ENCODE measurements at places on chromosomes 16 and 17.

DNA sequence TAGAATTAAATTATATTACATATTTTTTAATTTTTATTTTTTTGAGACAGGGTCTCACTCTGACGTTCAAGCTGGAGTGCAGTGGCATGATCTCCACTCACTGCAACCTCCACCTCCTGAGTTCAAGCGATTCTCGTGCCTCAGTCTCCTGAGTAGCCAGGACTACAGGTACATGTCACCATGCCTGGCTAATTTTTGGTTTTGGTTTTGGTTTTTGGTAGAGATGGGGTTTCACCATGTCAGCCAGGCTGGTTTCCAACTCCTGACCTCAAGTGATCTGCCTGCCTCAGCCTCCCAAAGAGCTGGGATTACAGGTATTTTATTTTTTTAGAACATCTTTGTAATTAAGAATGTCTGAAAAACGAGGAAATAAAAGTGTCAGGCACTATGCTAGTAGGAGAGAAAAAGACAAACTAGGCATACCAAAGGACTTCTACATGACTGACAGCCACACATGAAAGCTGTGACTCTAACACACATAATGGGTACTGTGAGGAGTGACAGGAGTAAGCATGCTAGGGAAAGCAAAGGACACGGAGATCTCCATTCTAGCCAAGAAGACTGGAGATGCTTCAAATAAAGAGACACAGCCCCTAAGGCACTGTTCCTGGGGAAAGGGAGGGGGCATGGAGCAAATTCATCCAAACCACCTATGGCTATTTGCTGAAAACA, 7.3 kb downstream of the GNA13 start:
- no peak for DNase-seq

DNA sequence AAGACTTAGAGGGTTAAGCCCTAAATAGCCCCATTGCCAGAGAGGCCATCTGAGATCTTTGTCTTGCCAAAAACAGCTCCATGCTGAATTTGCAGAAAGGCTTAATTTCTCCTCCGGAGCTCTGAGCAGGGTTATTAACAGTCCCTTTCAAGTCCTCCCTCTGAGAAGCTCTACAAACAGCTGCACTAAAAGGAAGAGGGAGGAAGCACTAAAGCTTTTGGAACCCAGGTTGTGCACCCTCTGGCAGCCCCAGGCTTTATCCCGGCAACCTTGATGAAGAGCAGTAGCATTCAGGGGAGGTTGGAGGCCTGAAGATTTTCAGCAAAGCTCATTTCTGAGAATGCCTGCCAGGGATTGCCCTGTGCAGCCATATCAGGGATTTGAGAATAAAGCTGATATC, 554.7 kb downstream of the RBFOX1 start:
- no peak for DNase-seq

DNA sequence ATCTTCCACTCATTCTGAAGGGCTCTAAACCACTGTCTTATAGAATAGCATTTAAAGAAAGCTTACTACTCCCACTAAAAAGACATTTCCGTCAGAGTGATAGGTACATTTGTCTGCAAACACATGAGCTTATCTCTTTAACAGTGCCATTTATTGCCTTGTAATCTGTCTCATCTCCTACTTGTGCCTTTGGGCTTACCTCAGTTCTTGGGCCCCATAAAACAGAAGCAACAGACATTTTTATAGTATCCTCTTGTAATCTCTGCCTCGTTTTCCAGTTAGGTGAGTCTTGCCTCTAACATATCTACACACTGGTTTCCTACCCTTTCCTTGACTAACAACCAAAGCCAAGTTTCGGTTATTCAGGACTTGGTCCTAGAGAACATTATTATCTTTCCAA, 681.4 kb upstream of the KIF2B start:
- no peak for DNase-seq

GRCh38 chr17:33169580-33170285, 123.4 kb downstream of the ASIC2 start:
- DNase-seq: no peak

DNA sequence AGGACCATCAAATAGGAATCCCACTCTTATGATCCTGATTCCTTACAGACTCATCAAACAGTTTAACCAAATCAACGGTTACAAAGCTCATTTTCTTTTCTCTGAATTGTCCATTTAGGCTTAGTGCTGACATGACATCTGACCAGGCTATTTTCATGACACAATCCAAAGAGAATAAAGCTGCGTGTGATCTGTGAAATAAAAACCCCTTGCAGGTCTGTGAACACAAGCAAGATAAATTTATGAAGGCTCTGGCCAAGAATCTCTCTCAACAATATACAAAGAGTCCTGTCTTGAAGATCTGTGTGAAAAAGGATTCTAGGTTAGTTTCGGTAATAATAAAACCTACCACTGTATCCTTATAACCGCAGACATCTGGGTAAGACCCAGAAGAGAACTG, 22.0 kb downstream of the COG1 start:
- DNase-seq: no peak

DNA sequence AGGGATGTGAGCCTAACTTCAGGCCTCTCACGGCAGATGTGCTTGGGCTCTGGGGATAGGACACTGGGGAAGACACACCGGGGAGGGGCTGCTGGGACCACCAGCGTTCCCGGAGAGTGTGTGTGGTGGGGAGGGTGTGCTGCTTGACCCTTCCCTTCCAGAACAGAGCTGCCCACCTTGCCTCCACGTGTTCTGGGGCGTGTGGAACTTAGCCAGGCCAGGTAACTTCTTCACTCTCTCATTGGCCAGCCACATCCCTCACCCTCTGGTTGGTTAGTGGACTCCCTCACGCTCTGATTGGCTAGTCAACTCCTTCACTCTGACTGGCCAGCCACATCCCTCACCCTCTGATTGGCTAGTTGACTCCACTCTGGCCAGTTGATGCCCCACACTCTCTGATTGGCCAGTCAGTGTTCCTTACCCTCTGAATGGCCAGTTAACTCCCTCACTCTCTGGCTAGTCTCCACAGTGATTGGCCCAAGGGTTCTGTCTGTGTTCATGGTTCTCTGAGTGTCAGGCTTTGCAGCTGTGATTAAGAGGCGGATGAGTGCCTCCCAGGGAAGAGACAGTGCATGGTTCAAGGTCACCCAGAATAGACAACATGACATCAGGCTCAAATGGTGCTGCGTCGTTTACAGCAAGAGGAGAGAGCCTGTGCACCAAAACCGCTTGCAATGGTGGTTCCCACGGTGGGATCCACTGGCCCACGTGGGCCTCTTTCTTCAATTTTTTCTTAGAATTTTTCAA, 10.0 kb downstream of the TMEM235 start:
- no peak for DNase-seq

DNA sequence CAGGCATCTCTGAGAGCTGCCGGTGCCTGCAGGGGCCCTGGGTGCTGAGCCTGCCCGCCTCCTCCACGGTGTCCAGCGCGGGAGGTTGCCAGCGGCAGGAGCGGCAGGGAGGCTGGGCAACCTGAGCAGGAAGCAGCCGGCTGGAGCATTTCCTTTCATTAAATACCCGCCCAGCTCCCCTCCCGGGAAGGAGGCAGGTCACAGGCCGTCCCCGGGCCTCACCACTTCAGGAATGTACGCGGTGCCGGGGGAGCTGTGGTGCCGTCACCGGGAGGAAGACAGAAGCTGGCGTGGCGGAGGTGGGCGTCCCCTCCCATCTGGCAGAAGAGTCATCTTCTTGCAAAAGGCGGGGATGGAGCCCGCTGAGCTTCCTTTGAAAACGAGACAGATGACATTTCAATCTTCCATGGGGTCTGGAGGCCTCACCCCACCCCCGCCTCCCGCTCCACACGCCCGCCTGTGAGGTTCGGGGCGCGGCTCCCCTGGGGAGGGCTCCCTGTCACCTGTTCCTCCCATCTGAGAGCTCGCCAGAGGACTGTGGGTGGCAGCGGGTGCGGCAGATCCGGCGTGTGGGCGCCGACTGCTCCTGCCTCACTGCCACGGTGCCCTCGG, 16.0 kb downstream of the SOX8 start:
- DNase-seq: peak; percentile 5

- no peak for DNase-seq
Observed at GRCh38 chr17:62017496-62017895, 47.6 kb downstream of the MED13 start.

GRCh38 chr16:11090232-11090631, 145.9 kb downstream of the CLEC16A start:
- DNase-seq: no peak

Measured in stimulated activated CD8-positive, alpha-beta memory T cell treated with anti-CD3 and anti-CD28 coated beads, Interleukin-7, amount 100 ng/mL, for 24 hours (primary cell).